Activated CD4-positive, alpha-beta T cell treated with anti-CD3 and anti-CD28 coated beads, Interleukin-2, Interleukin-6, amounts not matched to agents 100 ng/mL and 50 ng/mL, durations not matched to agents 16 hours and 8 hours (primary cell): ENCODE measurements at places on chromosomes 7 and 10.

- DNase-seq: no peak
Observed at GRCh38 chr10:61959814-61960213, 58.3 kb downstream of the ARID5B start.

- no peak for DNase-seq
Observed at GRCh38 chr10:95315509-95315908, 24.7 kb upstream of the PDLIM1 start.

DNA sequence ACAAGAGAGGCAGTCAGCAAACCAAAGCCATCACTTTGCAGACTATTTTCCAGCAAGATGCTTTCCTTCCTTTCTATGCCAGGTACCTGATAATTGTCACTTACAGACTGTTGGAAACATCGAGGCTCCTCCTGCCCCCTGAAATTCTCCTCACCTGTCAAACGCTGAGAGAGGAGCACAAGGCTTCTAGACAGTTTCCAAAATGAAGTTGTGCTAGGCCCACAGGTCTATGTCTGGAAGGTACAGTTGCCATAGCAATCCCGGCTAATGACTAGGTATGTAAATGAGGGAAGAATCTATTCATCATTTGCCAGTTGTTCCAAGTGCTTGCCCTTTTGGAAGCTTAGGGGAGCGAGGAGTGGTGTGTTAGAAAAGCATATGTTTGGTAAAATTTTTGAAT lies 334.4 kb downstream of the CALN1 start:
- DNase-seq: no peak

DNA sequence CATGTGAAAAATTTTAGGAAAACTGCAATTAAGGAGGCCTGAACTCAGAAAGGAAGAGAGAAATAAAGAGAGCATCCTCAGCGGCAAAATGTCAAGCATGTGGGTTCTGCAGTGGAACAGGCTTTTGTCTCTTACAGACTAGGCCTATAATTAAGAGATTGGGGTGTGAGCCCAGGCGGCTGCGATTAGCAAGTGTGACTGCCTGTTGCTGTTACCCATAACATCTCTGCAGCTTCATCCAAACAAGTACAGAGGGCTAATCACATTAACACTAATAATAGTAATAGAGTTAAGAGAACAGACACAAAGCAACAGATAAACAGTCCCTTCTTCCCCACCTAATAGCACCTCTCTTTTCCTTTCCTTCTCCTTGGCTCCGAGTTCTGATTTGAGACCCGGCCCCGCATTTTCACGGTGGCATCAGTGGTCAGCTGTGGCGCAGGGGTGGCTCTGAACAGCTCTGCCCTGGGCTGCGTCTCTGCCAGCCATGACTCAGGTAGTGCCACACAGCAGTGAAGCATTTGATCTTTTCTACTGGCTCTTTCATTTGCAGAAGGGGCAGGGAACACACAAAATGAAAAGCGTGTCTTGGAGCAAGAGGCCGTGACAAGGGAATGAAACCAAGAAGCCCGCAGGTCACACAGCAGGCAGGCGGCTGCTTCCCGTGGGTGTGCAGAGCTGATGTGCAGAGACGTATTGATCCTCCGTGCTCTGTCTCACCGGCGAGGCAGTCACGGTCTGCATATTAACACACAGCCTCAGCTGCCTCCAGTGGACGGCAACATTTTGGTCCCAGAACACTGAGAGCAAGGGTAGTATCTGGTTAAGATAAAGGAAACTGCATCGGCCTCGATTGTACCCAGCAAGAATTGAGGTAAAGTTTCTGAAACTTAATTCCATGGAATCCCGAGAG lies 103.1 kb downstream of the KLF6 start:
- DNase-seq: no peak

DNA sequence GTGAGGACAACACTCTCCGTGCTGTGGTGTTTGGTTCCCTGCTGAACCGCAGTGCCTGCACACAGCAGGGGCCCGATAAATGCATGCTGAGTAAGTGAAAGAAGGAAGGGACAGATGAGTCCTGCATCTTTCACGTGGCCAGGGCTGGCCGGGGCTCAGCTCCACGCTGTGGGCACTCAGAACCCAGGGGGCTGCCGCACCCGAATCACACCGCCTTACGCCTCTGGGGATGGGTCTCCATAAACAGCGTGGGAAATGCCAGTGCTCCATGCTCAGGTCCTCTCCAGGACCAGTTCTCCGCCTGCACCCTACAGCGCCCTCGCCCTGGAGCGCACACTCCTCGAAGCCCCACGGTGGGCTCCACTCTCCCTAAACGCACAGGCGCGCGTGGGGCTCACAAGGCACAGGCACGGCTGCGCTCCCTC lies 38.1 kb downstream of the RASGEF1A start:
- no peak for DNase-seq

DNA sequence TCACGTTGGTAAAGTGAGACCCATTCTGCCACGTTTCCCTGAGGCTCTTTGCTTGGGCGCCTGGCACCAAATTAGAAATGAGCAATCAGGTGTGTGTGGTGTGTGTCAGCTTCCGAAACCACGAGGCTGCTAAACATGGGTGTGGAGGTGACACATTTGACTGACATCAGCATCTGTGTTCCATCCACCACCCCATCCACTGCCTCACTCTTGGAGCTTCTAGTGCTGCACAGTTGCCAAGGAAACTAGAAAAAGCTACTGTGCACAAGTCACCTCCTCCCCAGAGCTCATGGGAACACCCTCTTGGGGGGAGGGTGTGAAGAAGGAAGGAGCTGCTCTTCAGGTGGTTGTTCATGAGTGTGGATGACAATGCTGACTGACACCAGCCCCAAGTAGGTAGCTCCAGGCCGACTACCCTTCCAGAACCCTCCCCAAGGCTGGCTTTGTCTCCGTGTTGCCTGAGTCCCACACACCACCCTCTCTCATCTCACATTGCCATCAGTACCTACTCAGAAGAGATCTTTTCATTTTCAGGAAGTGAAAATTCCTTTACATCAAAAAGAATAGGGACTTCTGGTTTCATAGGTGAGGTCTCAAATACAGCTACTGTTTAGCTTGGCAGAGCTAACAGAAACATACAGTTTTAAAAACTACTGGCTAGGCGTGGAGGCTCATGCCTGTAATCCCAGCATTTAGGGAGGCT lies 152.2 kb downstream of the TMEM178B start:
- DNase-seq: no peak

GRCh38 chr7:142185069-142185468 lies 72.8 kb downstream of the PRSS58 start:
- no peak for DNase-seq

DNA sequence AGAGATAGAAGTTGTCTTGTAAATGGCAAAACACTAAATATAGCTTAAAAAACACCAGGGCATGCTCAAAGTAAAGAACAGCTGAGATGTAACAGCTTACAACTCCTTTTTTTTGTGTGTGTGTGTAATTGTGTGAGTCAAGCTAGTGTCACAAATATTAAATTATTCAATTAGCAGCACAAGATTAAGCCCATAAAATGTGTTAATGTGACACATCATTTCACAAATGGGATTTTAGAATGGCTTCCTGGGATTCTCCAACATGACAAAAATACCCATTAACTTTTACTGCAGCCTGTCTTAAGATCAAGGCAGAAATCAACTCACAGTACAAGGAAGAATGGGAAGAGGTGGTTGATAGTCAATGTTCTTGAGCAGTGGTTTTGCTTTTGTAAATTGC lies 251.4 kb downstream of the KIF20B start:
- no peak for DNase-seq

DNA sequence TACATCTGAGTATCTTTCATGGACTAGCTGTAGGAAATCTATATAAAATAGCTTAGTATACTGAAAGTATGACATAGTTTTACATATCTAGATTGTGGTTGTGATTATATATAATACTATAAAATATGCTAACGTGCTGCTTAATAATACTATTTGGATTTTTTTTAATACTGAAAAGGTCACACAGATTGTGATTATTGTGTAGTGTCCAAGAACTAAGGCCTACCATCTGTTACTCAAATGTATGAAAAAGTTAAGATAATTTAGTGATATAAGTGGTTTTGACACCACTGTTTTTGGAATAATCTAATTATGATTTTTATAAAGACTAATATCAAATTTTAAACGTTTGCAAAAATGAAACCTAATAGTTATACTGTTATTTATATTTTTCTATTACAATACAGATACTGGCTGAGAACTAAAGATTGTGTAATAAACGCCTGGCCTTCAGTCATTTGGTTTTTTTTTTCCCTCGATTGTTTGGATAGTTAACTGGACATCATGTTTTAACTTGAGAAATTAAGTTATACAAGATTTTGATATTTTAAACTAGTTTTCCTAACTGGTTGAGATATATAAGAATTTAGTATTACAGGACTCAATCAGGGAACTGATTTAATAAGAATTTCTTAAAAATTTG lies 12.6 kb downstream of the PTEN start:
- no peak for DNase-seq

DNA sequence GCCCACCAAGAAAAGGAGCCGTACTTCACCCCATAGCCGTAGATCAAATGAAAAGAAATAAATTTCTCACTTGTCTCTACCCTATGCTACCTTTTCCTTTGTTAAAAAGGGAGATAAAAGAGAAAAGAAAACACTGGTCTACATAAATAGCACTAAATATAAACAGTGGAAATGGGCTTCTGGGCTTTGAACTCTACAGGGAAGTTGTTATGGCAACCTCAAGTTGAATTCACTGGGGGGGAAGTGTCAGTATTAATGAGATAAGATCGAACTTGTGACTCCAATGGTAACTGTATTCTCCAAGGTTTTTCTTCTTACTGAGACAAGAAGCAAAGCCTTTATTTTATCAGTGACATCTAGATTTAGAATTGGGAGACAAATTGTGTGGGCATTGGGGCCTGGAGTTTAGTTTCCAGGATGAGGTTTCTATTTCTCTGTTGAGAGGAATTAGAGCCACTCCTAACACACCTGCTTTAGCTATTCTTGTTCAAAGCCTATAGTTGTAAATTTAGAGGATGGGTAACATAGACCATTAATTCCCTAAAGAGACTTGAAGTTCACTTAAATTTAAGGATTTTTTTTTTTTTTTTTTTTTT lies 604.3 kb upstream of the GALNT17 start:
- no peak for DNase-seq

DNA sequence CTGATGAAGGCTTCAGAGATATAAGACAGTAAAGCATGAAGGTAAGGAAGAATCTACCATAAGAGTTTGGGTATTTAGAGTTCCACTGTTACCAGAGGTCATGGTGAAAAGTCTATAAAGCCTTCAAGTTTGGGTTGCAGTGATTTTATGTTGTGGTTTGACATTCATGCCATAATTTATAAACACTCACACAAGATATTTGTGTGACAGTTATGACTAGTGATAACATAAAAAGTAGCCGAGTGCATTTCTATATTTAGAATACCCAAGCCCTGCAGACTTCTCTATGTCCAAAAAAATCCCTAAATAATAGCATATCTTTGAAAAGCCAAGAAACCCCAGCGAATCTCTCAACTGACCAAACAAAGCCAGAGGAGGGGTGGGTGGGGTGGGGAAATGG lies 229.9 kb downstream of the CXCL12 start:
- DNase-seq: no peak

- DNase-seq: no peak
Observed at GRCh38 chr10:102159051-102159597, 6.9 kb downstream of the NOLC1 start.

DNA sequence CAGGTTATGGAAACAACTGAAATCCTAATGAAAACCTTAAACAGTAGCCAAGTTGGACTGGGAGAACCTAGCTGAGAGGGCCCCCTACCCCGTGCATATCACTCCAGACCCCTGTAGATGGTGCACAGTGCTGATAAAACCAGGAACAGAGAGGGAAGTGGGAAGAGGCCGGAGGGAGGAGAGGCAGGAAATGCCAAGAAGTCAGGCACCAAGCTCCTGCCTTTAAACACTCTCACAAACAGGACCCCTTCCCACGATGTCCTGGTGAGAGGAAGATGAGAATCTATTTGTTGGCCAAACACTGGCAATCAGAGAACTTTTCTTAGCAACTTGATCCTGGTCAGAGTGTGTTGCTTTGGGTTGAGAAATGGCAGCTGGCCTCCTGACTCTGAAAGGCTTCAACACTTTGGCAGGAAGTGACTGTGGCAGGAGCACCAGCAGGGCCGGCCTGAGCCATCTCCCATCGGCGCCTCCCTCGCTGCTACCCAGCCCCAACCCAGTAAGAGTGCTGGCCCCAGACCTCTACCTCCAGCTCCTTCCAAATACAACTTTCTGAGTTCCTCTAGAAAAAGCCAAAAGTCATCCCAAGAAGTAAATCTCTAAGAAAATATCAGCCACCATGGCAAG lies 39.5 kb downstream of the GSDME start:
- no peak for DNase-seq

DNA sequence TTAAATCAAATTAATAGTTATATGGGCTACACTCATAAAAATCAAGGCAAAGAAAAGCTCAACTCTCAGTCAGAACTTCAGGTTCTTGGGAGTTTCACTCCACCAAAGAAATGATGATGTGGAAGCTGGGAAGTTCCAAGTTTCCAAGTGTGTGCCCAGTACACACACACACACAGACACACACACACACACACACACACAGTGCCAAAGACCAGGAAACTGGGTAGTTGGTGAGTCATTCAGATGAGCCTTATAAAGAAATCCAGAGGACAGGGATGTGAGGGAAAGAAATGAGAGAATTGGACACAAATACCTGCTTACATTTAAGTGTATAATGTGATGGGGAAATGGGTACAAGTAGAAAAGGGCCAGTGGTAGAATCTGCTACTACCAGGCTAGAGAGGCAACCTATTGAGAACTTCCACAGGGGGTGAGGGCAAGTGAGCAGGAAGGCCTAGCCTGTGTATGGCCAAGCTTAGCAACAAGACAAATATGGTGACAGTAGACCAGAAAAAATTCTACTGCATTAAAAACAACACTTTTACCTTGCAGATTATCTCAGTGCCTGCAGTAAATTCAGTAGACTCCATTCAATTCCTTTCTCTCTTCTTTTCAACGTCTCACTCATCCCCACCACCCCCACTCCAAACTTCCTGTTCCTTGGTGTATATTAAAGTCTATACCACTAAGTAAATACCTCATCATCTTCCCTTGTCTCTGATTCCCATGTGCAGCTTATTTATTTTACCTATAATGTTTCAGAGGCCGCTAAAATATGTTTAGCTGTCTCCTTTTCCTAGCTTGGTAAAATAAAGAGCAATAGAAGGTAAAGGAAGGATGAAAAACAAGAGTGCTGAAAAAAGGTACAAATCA lies 95.0 kb downstream of the CABCOCO1 start:
- DNase-seq: no peak

GRCh38 chr7:129370812-129371211 lies 63.4 kb upstream of the STRIP2 start:
- DNase-seq: no peak

- peak; percentile 78 for DNase-seq
Observed at GRCh38 chr7:116145245-116145852, 65.0 kb upstream of the TES start.

GRCh38 chr10:3045471-3046209 lies 21.7 kb upstream of the PFKP start:
- no peak for DNase-seq

- DNase-seq: no peak
Observed at GRCh38 chr7:154750353-154750801, 252.5 kb downstream of the PAXIP1 start.
